ENCODE measurements at places on chromosomes 5 and 9.
A peak's percentile ranks its signal among the peaks of the same experiment; 100 is the strongest.

- no peak for DNase-seq
These were observed 14.7 kb upstream of the ANKRD34B start for GRCh38 chr5:80584770-80585169.

DNA sequence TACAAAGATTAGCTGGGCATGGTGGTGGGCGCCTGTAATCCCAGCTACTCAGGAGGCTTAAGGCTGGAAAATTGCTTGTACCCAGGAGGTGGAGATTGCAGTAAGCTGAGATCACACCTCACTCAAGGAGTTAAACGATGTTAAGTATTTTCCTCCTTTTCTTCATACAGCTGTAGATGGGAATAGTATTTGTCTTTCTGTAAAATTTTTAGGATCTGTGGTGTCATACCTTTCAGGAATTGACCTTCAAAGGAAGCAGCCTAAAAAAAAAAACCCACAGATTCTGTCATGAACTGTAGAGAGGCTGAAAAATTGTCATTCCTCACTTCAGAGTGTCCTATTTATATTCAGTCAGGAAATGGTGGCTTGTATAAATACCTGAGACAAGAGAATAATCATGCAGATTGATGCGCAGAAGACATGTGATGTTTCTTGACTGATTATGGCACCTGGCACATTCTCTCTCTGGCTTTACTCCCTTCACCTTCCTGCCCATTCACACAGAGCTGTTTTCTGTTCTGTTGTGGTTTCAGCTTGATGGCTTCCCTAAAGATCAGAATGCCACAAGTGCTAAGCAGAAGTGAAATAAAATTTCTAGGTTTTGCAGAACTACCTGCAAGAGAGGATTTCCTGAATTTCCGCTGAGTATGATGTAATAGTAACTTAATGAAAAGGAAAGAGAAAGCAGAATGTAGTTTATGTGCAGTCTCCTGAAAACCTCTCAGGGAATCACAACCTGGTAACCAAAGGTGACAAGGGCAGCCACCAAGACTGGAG, 3.8 kb downstream of the IFNA1 start:
- DNase-seq = no peak

- no peak for DNase-seq
These were observed 256.3 kb downstream of the KIAA0825 start for GRCh38 chr5:94361832-94362796.

GRCh38 chr9:93267681-93268505, 84.0 kb downstream of the WNK2 start:
- DNase-seq = no peak

GRCh38 chr5:178818094-178818493, 41.7 kb upstream of the ZNF354B start:
- no peak for DNase-seq

GRCh38 chr5:59279979-59280378, 613.5 kb downstream of the PDE4D start:
- DNase-seq = no peak

- no peak for DNase-seq
These were observed 287.4 kb upstream of the ARRDC3 start for GRCh38 chr5:91670563-91670962.

DNA sequence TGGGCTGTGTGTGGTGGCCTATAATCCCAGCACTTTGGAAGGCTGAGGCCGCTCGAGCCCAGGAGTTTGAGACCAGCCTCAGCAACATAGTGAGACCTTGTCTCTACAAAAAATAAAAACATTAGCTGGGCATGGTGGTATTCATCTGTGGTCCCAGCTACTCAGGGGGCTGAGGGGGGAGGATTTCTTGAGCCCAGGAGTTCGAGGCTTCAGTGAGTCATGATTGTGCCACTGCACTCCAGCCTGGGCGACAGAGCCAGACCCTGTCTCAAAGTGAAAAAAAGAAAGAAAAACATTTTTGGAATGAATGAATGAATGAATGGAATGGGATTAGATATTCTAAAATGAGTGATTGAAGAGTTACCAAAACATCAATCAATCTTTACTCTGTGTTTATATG, 85.8 kb downstream of the FGF1 start:
- no peak for DNase-seq

- DNase-seq = no peak
These were observed 130.0 kb upstream of the LHFPL2 start for GRCh38 chr5:78778538-78778937.

DNA sequence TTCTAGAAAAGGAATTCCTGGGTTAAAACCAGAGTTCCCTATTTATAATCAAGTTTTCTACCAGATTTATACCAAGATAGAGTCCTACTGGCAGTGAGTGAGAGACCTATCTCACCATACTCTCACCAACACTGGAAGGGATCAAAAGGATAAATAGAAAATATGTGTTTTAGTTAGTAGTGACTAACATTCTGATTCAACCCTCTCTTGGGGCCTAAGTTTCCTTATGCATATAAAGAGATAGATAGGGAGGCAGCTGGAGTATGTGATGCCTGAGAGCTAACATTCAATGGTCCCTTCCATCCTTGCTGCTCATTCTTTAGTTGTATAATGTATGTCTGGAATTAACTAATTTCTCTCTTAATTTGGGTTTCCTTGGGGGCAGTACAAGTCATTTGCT, 32.0 kb downstream of the CKMT2 start:
- no peak for DNase-seq

DNA sequence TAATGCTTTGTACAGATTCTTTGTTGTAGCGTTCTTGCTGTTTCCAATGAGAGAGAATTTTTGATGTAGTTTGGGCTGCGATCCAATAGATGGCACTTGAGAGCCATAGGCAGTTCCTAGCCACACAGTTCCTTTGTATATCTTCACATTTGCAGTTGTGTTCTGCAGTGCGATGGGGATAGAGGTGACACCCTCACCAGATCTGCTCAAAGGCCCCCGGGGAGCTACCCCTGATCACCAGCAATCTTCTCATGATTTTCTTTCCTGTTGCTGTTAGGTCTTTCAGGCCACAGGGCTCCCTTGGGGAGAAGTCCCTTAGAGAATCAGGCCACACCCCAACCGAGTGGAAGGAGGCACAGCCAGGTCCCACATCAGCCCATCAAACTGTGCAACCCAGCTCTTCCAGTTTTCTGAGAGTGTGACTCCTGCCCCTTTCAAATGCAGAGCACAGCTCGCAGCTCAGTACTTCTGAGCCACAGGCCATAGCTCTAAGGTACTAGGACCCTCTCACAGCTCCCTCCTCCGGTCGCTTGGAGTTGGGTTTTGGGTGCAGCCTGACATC, 353.7 kb downstream of the SLCO4C1 start:
- DNase-seq = no peak

DNA sequence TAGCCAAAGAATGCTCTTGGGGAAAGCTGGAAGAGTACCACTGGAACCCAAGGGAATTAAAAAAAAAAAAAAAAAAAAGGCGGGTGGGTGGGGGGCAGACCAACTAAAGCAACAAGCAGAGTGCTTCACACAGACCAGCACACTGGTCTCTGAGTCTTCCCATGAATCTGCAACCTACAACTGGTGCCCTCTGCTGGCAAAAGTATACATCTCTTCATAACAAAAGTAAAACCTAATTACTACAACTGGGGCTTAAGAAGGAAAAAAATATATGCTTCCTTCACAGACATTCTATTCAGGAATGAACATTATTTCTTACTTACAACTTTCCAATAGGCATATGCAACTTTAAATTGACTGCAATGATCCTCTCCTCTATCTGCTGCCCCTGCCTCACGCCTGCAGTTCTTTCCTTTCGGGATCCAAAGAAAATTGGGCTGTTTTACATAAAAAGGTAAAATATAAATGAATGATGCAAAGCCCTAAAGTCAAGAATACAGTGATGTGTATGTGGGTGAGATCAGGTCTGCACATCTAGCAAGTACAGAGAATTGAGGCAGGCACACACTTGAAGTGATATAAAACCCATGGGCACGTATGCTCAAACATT, 7.2 kb upstream of the KLHL3 start:
- DNase-seq = peak; percentile 21
